ENCODE measurements at places on chromosomes 1 and 21. TPM values are rescaled to one million over a fixed set of nuclear protein-coding genes. Genes with fewer than 3 reads are reported as not detected.

DNA sequence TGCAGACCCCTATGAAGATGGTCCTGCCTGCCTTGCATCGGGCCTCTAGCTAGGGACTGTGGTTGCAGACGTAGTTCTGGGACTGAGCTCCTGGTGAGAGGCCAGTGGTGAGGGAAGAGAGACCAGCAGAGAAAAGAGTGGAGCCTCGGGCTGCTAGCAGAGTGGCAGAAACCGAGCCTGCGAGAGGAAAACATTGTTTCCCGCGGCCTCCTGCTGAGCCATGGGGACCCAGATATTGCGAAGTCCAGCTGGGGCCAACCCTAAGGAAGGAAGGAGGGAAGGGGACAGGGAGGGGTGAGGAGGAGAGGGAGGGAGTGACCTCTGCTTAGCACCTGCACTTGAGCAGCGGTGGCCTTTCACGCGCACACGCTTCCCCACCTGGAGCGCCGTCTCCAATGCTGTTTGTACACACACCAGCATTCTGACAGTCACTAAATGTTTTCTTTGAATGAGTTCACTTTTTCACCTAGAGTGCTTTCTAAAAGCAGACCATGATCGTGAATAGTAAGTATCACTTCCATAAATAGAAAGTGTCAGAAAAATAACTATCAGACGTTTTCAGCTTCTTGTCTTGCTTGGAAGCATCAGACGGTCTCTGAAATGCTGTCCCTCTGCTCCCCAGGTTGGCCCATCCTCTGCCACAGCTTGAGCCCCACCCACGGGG, 2.5 kb upstream of the FNDC10 start:
- peaks cover 5% of the 10 kb centered on the region for H3K27me3 ChIP-seq
- DNase-seq, result no peak
- no peak overlapping the region for H3K27ac ChIP-seq
- H3K36me3 ChIP-seq, result no peaks in the 10 kb centered on the region

DNA sequence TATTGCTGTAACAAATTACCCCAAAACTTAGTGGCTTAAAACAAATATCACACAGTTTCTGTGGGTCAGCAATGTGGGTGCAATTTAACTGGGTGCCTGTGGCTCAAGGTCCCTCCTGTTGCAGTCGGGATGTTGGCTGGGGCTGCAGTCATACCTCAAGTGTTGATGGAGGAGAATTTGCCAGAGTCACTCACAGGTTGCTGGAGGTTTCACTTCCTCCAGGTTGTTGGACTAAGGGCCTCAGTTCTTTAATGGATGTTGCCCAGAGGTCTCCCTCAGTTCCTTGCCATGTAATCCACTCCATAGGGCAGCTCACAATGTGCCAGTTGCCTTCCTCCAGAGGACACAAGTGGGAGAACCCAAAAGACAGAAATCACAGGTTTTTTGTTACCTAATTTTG, 2.5 kb upstream of the TAF13 start:
- no peaks in the 10 kb centered on the region for H3K27me3 ChIP-seq
- H3K27ac ChIP-seq, result no peak overlapping the region
- DNase-seq, result no peak
- H3K4me1 ChIP-seq, result peaks cover 6% of the 10 kb centered on the region

- H3K36me3 ChIP-seq, result no peaks in the 10 kb centered on the region
- DNase-seq, result no peak
- H3K27me3 ChIP-seq, result no peaks in the 10 kb centered on the region
- H3K4me1 ChIP-seq, result peaks cover 8% of the 10 kb centered on the region
- H3K4me3 ChIP-seq, result no peak overlapping the region
These were observed 1.8 kb downstream of the GPR3 start for GRCh38 chr1:27394282-27394658.

- no peaks in the 10 kb centered on the region for H3K27me3 ChIP-seq
- no peak for DNase-seq
- H3K36me3 ChIP-seq, result no peaks in the 10 kb centered on the region
- H3K4me1 ChIP-seq, result no peaks in the 10 kb centered on the region
- H3K27ac ChIP-seq, result no peak overlapping the region
- H3K4me3 ChIP-seq, result no peak overlapping the region
These were observed 55.6 kb downstream of the SUCO start for GRCh38 chr1:172588296-172589291.

DNA sequence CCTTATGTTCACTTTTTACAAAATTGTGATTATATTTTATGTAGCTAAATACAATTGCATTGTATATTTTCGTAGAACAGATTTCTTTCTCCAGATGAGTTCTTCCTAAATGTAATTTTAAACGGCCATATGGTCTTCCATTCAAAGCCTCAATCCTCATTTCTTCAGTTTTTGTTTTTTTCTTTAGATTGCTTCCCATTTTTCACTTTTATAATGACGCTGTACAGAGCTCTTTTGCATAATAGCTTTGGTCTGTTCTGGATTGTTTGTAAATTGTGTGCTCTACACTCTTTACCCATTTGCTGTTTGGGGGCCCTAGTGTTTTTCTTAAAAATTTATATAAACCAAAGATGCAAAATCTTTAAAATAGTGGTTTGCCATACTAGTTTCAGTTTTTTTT, 27.8 kb downstream of the AVPR1B start:
- no peak for DNase-seq
- H3K4me1 ChIP-seq, result no peaks in the 10 kb centered on the region
- no peaks in the 10 kb centered on the region for H3K27me3 ChIP-seq
- no peak overlapping the region for H3K27ac ChIP-seq
- H3K4me3 ChIP-seq, result no peak overlapping the region

DNA sequence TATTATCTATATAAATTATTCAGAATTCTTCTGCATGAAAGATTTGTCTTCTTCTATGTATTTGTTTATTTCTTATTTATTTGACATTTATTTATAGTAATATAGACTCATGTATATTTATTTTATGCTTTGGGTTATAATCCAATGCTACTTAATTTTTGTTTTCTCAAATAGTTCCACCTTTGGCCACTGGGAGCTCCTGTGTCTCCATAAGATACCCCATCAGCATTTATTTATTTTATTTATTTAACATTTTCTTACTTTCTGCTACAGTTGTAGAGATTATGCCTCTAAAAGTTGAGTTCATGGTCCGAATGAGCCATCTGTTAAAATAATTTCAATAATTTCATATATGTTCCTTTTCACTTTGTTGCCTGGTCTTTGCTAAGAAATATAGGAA, 289.4 kb downstream of the ADGRL2 start:
- no peak overlapping the region for H3K27ac ChIP-seq
- no peak overlapping the region for H3K4me3 ChIP-seq
- DNase-seq, result no peak
- no peaks in the 10 kb centered on the region for H3K27me3 ChIP-seq
- H3K4me1 ChIP-seq, result no peaks in the 10 kb centered on the region
- no peaks in the 10 kb centered on the region for H3K36me3 ChIP-seq

- DNase-seq, result no peak
- H3K4me3 ChIP-seq, result no peak overlapping the region
- H3K4me1 ChIP-seq, result no peaks in the 10 kb centered on the region
- no peaks in the 10 kb centered on the region for H3K27me3 ChIP-seq
- no peaks in the 10 kb centered on the region for H3K36me3 ChIP-seq
These were observed 97.5 kb downstream of the RGS2 start for GRCh38 chr1:192906334-192906733.

DNA sequence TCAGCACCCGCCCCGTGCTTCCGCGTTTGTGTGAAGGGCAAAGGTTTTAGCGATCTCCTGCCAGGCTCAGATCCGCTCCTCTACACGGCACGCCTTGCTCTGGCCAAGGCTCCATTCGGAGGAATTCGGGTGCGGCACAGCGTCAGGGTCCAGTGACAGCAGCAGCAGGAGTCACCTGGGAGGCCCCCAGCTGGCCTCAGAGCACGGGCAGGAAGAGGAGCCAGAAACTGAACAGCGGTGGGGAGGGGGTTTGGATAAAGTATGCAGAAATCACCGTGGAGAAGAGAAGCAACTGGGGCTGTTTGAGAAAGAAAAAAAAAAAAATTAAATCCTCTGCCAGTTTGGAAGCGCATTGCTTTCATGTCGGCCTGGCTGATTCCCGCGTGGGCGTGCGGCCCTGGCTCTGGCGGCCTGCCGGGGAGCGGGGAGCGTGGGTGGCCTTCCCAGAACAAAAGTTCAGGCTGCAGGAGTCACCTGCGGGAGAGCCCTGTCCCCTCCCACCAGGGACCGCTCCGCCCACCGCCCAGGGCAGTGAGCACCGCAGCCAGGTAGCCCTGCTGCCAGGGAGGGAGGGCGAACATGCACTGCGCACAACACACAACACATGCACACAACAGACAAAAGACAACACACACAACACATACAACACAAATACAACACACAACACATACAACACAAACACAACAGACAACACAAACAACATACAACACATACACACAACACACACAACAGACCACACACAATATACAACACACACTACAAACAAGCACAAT, 107.6 kb downstream of the ETS2 start:
- peak overlapping the region; percentile 87 for H3K27ac ChIP-seq
- H3K4me1 ChIP-seq, result peaks cover 8% of the 10 kb centered on the region
- no peaks in the 10 kb centered on the region for H3K27me3 ChIP-seq
- H3K4me3 ChIP-seq, result peak overlapping the region; percentile 25
- H3K36me3 ChIP-seq, result no peaks in the 10 kb centered on the region

- DNase-seq, result no peak
- H3K27me3 ChIP-seq, result no peaks in the 10 kb centered on the region
- H3K4me3 ChIP-seq, result no peak overlapping the region
- no peak overlapping the region for H3K27ac ChIP-seq
- no peaks in the 10 kb centered on the region for H3K36me3 ChIP-seq
- peaks cover 4% of the 10 kb centered on the region for H3K4me1 ChIP-seq
These were observed 110.5 kb upstream of the COL6A1 start for GRCh38 chr21:45870851-45871615.

DNA sequence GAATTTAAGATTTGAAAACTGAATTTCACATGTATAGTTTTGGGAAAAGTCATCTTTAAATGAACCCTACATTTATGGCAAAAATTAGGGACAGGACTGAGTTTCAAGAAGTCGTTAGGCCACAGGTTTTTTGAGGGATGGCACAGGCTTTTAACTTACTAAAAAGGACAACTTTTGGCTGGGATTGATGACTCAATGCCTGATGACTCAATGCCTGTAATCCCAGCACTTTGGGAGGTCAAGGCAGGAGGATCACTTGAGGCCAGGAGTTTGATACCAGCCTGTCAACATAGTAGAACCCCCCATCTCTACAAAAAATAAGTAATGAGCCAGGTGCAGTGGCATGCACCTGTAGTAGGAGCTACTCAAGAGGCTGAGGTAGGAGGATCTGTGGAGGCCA, 15.9 kb downstream of the UCK2 start:
- H3K27ac ChIP-seq, result no peak overlapping the region
- no peak overlapping the region for H3K4me3 ChIP-seq
- H3K27me3 ChIP-seq, result no peaks in the 10 kb centered on the region
- no peaks in the 10 kb centered on the region for H3K4me1 ChIP-seq

EDARADD gene
- total RNA-seq, result 1.2 TPM

COL9A2 gene
- total RNA-seq, result 3.2 TPM

NUCKS1 gene
- total RNA-seq, result 59.4 TPM

MOB3C gene
- 12.6 TPM for total RNA-seq

LACTBL1 gene
- total RNA-seq, result not detected

All from uterus (tissue), 4 donors.